ENCODE measurements at places on chromosomes 2 and 18.
A peak's percentile ranks its signal among the peaks of the same experiment; 100 is the strongest.

GRCh38 chr18:79796531-79797405, 970 bp upstream of the KCNG2 start:
- no peak for DNase-seq

GRCh38 chr2:20737505-20737904, 70.6 kb downstream of the GDF7 start:
- DNase-seq, result no peak

DNA sequence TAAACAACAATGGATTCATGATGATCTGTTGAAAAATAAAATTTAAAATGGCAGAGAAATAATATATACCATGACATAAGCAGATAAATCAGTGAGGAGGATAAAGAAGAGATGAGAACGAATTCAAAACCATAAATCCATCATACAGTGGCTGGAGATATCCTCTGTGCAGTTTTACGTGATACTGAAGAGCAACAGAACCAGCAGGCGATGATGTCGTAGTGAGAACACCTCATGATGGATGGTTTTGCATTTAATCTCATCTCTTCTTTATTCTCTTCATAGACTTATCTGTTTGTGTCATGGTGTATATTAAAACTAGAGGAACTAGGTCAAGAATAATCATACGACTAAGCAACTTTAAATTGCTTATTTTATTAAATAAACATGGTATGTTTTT, 56.3 kb downstream of the TNFRSF11A start:
- DNase-seq, result no peak

GRCh38 chr2:10753876-10754275, 32.4 kb downstream of the ATP6V1C2 start:
- no peak for DNase-seq

DNA sequence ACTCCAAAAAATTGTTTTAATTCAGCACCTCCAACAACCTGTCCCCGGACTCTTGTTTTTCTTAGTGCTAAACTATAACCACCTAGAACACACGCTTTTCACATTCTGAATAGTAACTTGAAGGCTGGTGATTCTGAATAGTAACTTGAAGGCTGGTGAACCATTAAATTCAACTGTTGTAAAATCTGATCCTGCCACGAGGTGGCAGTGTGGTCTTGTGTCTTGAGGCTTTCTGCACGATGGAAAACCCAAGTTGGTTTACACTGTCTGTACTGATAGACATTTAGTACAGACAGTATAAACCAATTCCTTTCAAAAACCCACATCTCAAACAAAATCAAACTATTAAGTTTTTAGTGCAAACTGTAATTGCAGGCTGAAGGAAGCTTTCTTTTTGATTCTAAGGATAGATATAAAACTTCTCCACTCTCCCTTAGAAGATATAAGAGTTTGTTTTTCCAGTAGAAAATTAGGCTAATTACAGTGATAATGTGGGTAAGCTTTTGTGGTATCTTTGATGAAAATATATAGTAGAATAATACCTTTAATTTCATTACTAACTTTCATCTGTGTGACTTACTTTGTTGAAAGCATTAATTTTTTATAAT, 57.6 kb downstream of the VAPA start:
- peak; percentile 74 for DNase-seq

DNA sequence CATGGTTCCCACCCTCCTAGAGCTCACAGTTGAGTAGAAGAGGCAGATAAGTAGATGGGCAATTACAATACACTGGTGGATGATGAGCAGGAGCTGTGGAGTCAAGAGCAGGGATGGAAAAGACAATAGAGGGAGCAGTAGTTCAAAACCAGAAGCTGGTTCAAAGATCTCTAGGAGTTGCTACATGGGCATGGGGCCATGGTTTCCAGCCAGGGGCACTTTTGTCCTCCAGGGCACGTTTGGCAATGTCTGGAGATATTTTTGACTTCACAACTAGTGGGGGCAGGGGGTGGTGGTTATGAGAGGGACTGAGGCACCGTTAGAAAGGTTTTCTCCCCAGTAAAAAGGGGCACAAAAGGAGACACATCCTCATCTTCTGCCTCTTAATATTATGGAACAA, 236.0 kb downstream of the DYSF start:
- no peak for DNase-seq

Data from fibroblast of the conjunctiva (primary cell).